ENCODE measurements at places on chromosomes 7 and 10. TPM values are rescaled to one million over a fixed set of nuclear protein-coding genes. Genes with fewer than 3 reads are reported as not detected.

DNA sequence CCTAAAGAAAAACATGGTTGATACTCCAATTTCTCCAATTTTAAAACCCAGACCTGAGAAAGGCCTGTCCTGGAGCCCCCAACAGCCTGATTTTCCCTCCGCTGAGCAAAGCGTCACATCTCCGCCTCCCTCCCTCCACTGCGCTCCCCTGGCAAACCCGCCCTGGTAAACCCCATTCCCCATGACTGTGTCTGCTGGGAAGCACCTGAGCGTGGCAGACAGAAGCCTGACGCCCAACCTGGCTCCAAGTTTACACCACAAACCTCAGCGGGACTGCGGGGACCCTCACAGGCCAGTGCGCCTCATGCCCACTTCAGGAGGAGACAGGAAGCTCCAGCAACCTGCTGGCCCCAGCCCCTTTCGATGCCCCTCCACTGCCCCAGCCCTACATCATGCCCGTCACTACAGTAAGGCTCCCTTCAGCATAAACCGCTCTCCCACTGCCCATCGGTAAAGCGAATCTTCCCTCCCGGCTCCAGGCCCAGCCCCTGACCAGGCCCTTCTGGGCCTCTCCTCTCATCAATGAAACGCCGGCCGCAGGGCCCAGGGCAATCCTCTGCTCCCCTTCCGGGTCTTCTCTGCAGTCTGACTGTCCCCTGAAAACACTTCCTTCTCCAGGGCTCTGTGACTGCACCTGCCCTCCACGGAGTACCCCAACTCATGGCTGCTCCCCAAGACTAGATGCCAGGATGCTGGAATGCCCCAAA is 233.3 kb downstream of the MAD1L1 start:
- no peak for DNase-seq

- peak; percentile 9 for DNase-seq
Observed at GRCh38 chr7:141737118-141737835, 881 bp upstream of the SSBP1 start.

- DNase-seq = no peak
Observed at GRCh38 chr7:51451751-51452476, 135.3 kb upstream of the COBL start.

GRCh38 chr7:137475966-137476365 is 132.4 kb upstream of the PTN start:
- no peak for DNase-seq

GRCh38 chr7:19491821-19492452 is 216.9 kb downstream of the POLR1F start:
- DNase-seq = no peak

GRCh38 chr10:128390596-128390995 is 264.4 kb upstream of the MKI67 start:
- DNase-seq = no peak

DNA sequence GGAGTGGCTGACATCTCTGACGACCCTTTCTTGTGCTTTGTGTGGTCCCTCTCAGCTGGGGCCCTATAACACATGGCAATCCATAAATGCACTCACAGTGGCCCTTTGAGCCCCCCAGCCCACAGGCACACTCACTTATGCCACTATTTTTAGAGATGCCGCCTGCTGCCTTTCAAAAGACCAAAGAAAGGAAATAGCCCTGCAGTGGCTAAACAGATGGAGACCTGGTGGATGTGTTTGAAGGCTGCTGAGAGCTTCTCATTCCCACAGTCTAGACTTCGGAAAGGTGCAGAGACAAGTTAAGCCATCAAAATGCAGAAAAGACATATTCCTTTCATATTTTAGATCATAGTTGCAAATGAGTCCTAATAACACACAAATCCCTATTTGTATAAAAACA is 42.0 kb upstream of the PDZD8 start:
- DNase-seq = peak; percentile 56

GRCh38 chr7:112940314-112940732 is 146.3 kb downstream of the GPR85 start:
- no peak for DNase-seq

GRCh38 chr10:47364911-47365310 is 16.7 kb downstream of the RBP3 start:
- DNase-seq = no peak

GRCh38 chr10:88466786-88467185 is 116.3 kb downstream of the RNLS start:
- DNase-seq = no peak

Gene LOXL4
- 2.2 TPM for total RNA-seq

Gene ITGA8
- total RNA-seq = not detected

Gene CNNM1
- 1.9 TPM for total RNA-seq

Gene SPAM1
- total RNA-seq = not detected

Gene OPN1SW
- total RNA-seq = not detected

Gene ACTR3C
- 26.4 TPM for total RNA-seq

Gene NODAL
- total RNA-seq = not detected

Gene ST8SIA6
- total RNA-seq = 38.0 TPM

Gene GRID2IP
- 3.2 TPM for total RNA-seq

Measured in hematopoietic multipotent progenitor cell (in vitro differentiated cells).